Choroid plexus epithelial cell (primary cell): ENCODE measurements at places on chromosomes 7 and 10.

DNA sequence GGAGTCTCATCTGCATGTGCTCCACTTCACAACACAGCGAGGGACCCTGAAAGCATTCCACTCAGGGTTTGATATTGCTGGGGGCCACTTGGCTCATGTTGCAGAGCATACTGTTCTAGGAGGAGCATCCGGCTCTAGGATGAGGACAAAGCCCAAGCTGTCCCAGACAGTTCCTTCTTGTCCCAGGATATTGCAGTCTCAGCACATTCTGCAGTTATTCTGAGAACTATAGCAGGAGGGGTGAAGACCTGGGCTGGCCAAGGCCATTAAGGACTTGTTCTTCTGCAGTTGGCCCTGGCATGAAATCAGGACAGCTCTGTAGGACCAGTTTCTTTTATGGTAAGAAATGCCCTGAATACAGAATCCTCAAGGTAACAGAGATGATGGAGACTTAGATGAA lies 48.9 kb upstream of the C10orf120 start:
- DNase-seq: no peak

- peak; percentile 57 for DNase-seq
Observed at GRCh38 chr7:131861620-131862346, 305.4 kb upstream of the PODXL start.

DNA sequence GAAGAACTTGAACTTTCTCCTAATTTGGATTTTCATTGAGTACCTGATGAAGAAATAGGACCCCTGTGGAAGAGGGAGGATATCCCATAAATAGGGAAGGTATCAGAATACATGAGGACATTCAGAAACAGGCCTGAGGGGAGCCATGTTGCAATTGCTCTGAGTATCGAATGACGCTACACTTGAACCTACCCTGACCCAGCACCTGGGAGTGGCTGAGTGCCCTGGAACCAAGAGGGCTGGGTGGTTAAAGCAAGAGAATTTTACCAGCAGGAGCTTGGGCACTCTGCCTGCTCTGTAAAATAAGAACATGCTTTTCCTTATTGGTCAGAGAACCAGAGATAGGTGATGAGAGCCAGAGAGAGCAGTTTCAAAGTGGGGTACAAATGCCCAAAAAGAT lies 7.2 kb downstream of the NEUROD6 start:
- no peak for DNase-seq

DNA sequence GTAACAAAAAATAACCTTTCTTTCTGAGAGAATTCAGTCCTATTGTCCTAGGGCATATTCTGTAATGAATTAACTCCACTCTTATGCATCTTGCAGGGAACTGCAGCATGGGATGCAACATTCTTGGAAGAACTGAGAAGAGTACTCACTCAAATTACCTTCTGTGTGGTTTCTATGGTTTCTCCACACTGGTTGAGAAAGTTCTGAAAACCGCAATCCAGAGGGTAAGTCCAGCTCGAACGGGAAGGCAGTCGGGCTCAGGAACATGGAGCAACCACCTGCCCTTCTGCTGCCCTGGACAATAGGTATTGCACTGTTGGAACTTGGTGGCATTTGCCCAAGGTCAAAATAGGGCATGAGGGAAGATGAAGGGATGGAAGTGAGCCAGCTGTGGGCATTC lies 59.6 kb upstream of the CDK13 start:
- no peak for DNase-seq

DNA sequence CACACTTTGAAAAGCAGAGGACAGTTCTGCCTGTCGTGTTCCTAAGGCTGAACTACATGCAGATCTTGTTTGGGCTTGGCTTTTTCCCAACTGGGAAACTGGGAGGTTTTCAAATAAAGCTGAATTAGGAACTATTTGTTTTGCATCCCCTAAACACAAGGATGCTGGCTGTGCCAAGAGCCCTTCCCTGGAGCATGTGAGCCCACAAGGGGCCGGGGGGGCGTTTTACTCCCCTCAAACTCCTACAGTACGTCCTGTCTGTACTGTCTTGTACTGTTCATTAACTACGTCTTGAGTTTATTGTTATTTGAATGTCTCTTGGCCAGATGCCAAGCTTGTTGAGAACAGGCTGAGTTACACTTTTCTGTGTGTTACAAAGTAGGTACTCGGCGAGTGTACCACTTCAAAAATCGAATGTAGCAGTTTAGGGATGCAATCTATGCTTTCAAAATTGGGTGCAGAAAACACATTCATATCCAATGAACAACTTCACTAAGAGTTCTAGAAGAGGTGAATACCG lies 94.9 kb downstream of the GFRA1 start:
- no peak for DNase-seq

DNA sequence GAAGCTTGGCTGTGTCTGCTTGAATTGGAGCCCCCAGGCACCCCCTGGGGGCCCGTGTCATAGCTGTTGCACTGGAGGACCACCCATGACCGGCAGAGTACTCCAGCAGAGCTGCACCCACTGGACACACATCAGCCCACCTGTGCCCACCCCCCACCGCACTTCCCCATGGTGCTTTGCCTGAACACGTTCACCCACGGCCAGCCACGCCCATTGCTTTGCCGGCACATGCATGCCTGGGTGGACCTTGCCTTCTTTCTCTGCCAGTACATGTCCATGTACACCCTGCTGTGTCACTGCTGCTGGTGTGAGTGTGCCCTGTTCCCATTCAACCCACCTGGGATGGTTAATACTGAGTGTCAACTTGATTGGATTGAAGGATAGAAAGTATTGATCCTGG lies 88.7 kb downstream of the SAMD9 start:
- no peak for DNase-seq
